ENCODE measurements at places on chromosomes 7 and 10. TPM values are rescaled to one million over a fixed set of nuclear protein-coding genes. Genes with fewer than 3 reads are reported as not detected.

GPR26 gene
- total RNA-seq, result not detected

FKBP6 gene
- total RNA-seq, result not detected

ORC5 gene
- 16.5 TPM for total RNA-seq

PLA2G12B gene
- total RNA-seq, result not detected

RBP4 gene
- total RNA-seq, result not detected

ANKRD1 gene
- total RNA-seq, result 0.18 TPM

ITIH5 gene
- total RNA-seq, result 3.0 TPM

CHAT gene
- not detected for total RNA-seq

MCMBP gene
- 33.6 TPM for total RNA-seq

PNLIPRP2 gene
- not detected for total RNA-seq

LGI1 gene
- total RNA-seq, result 0.14 TPM

PCGF5 gene
- total RNA-seq, result 17.9 TPM

UPK3BL1 gene
- total RNA-seq, result 12.9 TPM

MYH16 gene
- total RNA-seq, result not detected

SEMA3C gene
- 127 TPM for total RNA-seq

STK17A gene
- 25.0 TPM for total RNA-seq

CUZD1 gene
- 0.55 TPM for total RNA-seq

GJD4 gene
- total RNA-seq, result not detected

PALS2 gene
- total RNA-seq, result 49.8 TPM

HOXA13 gene
- total RNA-seq, result 5.7 TPM

C10orf120 gene
- total RNA-seq, result not detected

TFEC gene
- under 0.01 TPM for total RNA-seq

STEAP1 gene
- total RNA-seq, result 30.2 TPM

EEPD1 gene
- total RNA-seq, result 6.8 TPM

COL13A1 gene
- 20.3 TPM for total RNA-seq

TMEM196 gene
- total RNA-seq, result not detected

PAX4 gene
- total RNA-seq, result not detected

NKX2-3 gene
- not detected for total RNA-seq

DNAH11 gene
- 0.46 TPM for total RNA-seq

HMX2 gene
- not detected for total RNA-seq

UCMA gene
- total RNA-seq, result not detected

OR6B1 gene
- total RNA-seq, result not detected

RELN gene
- 0.74 TPM for total RNA-seq

HOXA10 gene
- total RNA-seq, result 11.8 TPM
